Dermis microvascular lymphatic vessel endothelial cell (primary cell): ENCODE measurements at places on chromosomes 16 and 17.

DNA sequence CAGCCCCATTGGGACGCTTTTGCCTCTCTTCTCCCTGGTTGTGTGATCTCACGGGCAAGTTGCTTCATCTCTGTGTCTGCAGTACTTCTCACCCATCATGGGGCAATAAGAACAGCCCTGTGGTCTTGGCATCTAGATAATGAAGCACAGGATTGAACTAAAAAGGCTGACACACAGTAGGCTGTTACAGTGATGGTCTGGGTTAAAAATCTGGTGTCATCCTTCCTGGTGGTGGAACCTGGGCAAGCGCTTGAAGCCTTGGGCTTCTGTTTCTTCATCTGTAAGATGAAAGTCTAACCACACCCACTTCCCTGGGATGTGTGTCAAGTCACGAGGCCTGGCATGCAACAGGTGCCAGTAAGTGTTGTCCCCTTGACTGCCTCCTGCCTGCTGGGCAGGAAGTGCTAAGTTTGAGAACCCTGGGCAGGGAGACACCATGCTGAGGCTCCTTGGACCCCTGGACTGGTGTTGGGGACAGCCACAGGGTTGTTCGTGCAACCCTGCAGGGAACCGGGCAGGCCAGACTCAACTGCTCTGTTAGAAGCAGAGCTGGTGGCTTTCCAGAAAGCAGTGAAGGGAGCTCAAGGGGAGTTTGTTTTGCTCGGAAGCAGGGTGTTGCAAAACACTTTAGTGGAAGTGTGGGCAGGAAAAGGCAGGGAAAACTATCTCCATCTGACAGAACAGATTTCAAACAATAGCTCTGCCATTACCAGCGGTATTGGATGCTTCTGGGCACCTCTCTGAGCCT, 5.9 kb upstream of the MAP2K3 start:
- no peak for DNase-seq

GRCh38 chr17:22654447-22654846, 962.1 kb downstream of the KCNJ18 start:
- DNase-seq: no peak

- DNase-seq: no peak
These were observed 6.0 kb downstream of the RNF157 start for GRCh38 chr17:76234354-76234679.

DNA sequence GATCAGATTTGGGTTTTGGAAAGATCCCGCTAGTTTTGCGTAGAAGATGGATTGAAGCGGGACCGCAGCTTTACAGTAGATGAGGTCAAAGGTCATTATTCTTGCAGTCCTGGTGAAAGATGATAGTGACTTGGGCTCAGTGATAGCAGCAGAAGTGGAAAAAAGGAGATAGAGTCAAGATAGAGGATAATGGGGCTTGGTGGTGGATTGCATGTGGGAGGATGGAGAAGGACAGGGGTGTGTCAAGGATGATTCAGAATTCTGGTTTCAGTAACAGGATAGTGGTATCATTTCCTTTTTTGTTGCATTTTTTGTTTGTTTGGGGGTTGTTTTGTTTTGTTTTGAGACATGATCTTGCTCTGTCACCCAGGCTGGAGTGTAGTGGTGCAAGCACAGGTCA, 28.7 kb downstream of the CHD9NB start:
- DNase-seq: no peak

GRCh38 chr16:71328151-71328550, 30.4 kb upstream of the CALB2 start:
- no peak for DNase-seq

DNA sequence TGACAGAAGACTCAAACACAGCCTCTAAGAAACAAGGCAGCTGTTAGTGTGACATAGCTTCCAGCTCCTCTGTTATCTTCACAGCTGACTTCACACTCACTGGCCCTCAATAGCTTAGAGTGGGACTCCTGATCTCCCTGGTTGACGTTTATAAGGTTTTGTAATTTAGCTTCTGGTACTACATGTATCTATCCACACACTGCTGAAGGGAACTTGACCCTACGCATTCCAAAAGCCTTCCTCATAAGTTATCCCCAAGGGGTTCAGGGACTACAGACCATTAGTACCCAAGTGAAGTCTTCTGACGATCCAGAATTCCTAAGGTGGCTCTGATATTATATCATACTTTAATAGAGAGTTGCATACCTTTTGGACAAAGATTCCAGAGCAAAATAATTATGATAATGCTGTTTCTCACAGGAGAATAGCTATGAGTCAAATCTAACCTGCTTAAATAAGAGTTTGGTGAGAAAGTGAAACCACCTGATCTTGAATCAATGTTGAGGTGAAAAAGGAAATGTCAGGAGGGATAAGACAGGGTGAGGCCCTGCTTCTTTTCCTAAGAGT, 14.5 kb downstream of the ACACA start:
- DNase-seq: no peak

- no peak for DNase-seq
These were observed 832 bp downstream of the ETV4 start for GRCh38 chr17:43545383-43545632.

- no peak for DNase-seq
These were observed 20.1 kb downstream of the GPRC5B start for GRCh38 chr16:19864566-19864965.

DNA sequence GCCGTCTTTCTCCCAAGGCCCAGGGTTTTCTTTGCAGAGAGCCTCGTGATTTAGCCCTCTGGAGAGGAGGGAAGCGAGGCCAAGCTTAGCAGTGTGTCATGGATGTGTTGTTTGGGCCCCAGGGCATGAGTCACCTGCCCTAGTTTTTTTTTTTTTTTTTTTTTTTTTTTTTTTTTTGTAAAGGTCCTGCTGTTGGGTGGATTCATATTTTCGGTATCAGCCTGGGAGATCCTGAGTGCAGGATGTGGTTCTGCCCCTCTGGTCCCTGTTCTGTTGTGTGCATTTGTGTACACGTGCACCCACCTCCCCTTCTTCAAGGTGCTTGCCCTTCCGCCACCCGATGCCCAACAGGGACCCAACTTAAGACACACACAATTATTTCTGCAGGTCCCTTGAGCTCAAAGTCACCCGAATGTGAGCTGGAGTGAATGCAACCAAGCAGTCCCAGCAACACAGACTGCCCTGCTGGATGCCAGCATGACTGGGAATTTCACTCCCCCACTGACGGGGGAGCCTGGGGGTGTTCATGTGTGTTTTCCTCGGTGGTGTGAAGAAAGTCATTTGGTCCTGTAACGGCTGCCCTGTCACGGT, 265.8 kb upstream of the TNRC6C start:
- DNase-seq: no peak

DNA sequence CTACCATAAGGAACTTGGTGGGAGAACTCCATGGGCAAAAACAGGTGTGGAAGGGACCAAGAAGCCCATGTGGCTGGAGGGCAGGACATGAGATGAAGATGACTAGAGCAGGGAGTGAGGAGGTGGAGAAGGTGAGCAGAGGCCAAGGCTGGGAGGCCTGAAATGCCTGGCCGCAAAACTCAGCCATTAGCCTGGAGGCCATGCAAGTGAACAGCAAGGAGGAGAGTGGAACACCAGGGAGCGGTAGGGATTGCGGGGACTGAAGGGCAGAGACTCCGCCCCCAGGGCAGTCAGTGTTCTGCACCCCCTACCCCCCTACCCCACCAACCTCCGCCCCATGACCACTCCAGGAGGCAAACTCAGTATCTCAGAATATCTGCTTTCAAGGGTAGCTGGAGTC, 17.0 kb downstream of the BCL7C start:
- no peak for DNase-seq

DNA sequence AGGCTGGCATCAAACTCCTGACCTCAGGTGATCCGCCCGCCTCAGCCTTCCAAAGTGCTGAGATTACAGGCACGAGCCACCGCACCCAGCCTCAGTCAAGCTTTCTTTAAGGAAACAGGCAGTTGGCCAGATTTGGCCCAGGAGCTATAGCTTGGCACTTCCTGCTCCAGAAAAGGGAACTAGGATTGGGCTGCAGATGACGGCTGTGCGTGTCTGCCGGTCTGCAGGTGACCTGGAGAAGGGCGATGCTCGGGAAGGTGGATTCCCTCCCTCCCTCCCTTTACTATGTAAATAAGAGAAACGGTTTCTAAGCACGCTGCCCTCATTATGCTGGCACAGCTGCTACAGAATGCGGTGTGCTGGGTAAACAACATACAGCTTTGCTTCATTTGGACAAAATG, 215.9 kb downstream of the RPTOR start:
- no peak for DNase-seq

DNA sequence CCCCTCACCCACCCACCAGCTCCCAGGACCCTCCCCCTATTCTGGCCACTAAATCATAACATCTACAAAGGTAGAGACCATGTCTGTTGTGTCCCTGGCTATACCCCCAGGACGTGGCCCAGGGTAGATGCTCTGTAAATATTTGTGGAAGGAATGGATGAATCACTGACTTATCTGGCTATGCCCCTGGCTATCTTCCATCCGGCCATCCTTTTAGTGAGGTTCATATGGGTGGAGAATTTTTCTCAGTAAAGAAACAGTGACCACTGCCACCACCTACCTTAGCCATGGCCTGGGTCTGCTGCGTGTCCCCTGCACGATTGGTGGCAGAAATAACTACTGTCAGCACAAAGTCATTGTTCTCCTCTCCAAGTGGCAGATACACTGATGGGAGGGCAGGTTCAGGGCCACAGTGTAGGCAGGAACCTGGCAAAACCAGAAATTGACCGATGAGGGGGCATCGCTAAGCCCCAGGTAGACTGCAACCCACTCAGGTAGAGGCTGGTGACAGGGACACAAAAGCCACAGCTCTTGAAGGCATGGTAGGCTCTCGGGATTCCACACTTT, 63.1 kb upstream of the BCO1 start:
- DNase-seq: no peak

- no peak for DNase-seq
These were observed 49.1 kb upstream of the ACSF3 start for GRCh38 chr16:89044418-89045180.

GRCh38 chr17:4195306-4195705, 52.3 kb downstream of the CYB5D2 start:
- no peak for DNase-seq

DNA sequence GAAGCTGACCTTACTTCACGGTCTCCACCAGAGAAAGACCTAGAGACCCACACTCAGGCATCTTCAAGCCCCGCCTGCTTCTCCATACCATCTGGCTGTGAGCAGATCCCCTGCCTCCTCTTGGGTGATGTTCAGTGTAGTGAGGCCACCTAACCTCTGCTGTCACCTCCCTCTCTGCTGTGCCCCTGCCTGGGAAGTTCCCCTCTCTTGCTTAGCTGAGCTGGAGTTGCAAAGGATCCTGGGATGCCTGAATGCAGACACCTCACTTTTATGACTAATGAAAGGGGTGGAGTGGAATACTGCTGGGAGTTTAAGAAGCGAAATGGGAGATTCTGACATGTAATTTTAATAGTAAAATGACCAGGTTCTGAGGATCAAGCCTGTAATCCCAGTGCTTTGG, 5.8 kb downstream of the IRX3 start:
- DNase-seq: no peak

- peak; percentile 89 for DNase-seq
These were observed 2.2 kb upstream of the PLXDC1 start for GRCh38 chr17:39153599-39154051.

GRCh38 chr17:7029659-7030058, 6.2 kb upstream of the SLC16A13 start:
- peak; percentile 86 for DNase-seq

DNA sequence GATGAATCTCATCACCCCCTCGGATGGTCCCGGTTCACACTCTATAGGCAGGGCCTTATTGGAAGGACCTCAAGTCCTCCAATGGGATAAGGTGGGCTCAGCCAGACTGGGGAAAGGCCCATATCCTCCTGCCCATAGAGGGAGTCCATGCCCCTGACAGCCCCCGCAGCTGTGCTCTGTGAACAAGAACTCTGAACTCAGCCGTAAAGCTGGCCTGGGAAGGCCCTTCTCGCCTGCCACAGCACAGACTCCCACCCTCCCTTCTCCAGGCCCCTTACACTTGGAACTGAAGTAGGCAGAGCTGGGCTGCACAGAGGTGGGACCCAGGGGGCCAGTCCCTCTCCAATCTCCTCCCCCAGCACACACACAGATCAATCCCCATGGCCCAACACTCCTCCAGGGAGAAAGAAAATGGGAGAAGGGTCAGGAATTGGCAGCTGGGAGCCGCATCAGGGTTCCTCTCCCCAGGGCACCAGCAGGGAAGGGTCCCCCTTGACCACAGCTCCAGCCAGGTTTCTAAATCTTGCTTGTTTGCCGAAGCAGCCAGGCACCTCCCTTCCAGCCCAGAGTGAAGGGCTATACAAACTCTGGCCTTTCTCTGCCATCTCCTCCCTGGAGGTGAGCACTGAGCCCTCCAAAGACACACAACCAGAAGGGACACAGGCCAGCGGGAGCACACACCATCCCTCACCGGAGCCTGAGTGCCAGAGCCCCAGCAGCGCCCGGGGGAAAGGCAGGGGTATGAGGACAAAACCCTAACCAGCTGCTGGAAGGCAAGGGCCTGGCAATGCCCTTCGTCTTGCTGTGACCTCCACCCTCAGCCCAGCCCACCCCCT, 454.1 kb downstream of the SOX9 start:
- no peak for DNase-seq

DNA sequence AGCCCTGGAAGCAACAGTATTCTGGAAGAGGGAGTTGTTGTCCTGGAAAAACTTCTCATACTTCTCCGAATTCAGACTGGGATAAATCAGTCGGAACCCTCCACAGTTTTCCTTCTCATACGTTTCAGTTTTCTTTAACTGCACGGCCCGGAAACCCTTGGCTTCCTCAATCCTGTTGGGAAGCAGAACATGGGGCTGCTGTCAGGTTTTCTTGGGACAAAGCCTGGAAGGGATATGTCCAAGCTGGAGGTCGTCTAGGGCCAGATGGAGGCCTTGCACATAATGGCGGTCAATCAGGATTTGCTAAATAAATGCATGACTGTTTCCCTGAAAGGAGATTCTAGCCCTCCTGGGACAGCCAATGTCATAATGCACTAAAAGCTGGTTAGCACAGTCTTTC, 29.2 kb downstream of the TTLL6 start:
- no peak for DNase-seq

- DNase-seq: no peak
These were observed 407.5 kb upstream of the HSBP1 start for GRCh38 chr16:83400234-83400633.

DNA sequence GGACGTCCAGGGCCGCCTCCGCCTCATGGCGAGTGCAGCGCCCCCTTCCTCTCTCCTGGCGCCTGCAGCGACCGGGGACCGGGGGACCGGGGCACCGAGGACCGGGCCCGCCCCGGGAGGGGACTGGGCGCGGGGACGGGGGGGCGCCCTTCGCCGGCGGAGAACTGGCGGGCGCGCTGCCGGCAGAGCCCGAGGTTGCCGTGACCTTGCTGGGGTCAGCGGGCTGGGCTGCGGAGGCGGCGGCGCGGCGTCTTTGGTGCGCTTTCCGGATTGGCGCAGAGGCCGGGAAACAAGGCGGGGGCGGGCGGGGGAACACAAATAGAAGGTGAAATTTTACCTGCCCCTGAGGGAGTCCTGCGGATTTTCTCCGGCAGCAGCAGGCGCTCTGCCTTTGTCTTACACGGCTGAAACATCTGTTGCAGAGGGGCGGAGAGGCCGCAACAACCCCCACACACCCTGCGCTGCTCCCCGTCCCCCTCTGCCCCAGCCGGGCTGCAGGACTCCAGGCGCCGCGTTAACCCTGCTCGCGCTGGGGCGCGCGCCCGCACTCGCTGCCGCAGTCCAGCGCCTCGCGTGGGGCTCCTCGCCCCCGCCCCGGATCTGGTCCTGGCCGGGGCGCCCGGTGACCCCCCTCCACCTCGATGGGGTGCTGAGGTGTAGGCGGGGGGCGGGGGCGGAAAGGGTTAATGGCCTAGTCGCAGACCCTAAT, 53.5 kb downstream of the SREBF1 start:
- peak; percentile 34 for DNase-seq

- DNase-seq: no peak
These were observed 10.7 kb upstream of the NOS2 start for GRCh38 chr17:27810902-27811557.

- no peak for DNase-seq
These were observed 199.8 kb upstream of the WSCD1 start for GRCh38 chr17:5870231-5870953.

GRCh38 chr17:56679115-56679776, 85.7 kb downstream of the NOG start:
- peak; percentile 6 for DNase-seq
